Ascending aorta (tissue), 2 donors: ENCODE measurements at places on chromosomes 2 and 18.

- no peaks in the 10 kb centered on the region for H3K36me3 ChIP-seq
- no peak for DNase-seq
- no peak overlapping the region for H3K27ac ChIP-seq
- no peak overlapping the region for H3K4me3 ChIP-seq
Measured at GRCh38 chr18:8667846-8668245, 37.5 kb upstream of the MTCL1 start.

DNA sequence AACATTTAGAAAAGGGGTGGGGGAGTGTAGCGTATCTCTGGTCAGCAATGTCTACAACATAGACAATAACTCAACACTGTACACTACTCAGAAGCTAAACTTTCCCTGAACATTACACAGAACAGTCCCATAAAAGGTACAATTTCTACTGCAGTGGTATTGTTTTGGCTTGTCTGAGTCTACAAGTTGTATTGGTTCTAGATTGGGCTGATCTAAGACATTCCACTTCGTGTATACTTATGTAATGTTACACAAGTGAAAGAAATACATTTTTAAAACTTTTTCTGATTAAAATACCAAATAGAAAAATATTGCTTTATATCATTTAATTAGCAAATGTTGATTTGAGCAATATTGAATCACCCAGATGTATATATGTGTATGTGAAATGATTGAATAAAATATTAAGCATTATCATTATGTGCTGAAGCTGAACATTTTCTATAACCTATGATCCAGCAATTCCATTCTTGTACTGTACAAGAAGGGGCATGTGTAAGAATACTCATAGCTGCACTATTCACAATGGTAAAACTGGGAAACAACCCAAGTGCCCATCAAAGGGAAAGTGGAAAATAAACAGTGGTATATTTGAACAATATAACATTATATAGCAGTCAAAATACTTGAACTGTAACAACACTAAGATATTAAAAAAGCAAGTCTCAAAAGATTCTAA, 52.4 kb downstream of the VSNL1 start:
- H3K4me3 ChIP-seq: no peak overlapping the region
- no peaks in the 10 kb centered on the region for H3K27me3 ChIP-seq
- peaks cover 6% of the 10 kb centered on the region for H3K4me1 ChIP-seq
- no peak overlapping the region for H3K27ac ChIP-seq
- no peak for DNase-seq

DNA sequence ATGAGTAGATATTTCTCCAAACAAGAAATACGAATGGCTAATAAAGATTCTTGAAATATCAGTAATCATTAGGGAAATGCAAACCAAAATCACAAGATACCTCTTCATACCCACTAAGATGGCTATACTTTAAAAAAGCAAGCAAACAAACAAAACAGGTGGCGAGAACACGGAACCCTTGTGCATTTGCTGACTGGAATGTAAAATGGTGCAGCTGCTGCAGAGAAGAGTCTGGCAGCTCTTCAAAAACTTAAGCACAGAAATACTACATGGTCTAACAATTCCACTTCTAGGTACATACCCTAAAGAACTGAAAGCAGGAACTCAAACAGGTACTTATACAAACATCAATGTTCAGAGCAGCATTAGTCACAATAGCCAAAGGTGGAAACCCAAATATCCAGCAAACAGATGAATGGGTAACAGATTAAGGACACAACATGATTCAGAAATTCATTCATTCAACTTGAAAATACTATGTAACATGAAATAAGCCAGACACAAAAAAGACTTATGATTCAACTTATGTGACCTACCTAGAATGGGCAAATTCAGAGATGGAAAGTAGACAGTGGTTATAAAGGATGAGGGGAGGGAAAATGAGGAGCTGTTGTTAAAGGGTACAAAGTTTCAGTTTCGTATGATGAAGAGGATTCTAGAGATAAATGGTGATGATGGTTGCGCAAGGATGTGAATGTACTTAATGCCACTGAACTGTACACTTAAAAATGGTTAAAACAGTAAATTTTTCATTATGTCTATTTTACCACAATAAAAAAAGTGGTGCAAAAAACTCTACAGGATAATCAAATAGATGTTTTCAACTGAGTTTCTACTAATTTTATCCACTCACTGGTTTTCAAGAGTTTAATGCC, 26.9 kb upstream of the GPR75 start:
- no peaks in the 10 kb centered on the region for H3K4me1 ChIP-seq
- no peak overlapping the region for H3K27ac ChIP-seq
- no peak for DNase-seq
- H3K27me3 ChIP-seq: no peaks in the 10 kb centered on the region
- H3K4me3 ChIP-seq: no peak overlapping the region

DNA sequence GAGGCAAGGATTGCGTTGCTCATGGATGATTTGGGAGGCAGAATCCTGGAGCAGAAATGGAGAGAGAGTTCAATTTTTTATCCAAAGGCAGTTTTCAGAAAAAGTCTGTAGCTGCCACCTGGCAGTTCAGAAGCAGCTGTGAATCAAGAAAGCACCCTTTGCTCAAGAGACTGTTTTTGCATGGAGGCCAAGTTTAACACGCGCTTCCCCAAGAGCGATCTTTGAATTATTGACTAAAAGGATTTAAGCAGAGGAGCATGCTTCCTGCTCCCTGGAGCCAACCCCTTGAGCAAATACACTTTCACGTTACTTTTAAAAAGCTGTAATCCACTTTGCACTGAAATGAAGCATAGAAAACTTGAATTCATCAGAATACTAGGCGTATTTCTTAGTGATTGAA, 252.4 kb downstream of the RNF144A start:
- H3K36me3 ChIP-seq: no peaks in the 10 kb centered on the region
- no peak overlapping the region for H3K4me3 ChIP-seq
- no peaks in the 10 kb centered on the region for H3K4me1 ChIP-seq
- DNase-seq: no peak

GRCh38 chr2:201267278-201268030, 7.1 kb downstream of the CASP8 start:
- H3K4me3 ChIP-seq: no peak overlapping the region
- no peak overlapping the region for H3K27ac ChIP-seq
- peaks cover 6% of the 10 kb centered on the region for H3K36me3 ChIP-seq
- DNase-seq: no peak
- H3K4me1 ChIP-seq: no peaks in the 10 kb centered on the region

DNA sequence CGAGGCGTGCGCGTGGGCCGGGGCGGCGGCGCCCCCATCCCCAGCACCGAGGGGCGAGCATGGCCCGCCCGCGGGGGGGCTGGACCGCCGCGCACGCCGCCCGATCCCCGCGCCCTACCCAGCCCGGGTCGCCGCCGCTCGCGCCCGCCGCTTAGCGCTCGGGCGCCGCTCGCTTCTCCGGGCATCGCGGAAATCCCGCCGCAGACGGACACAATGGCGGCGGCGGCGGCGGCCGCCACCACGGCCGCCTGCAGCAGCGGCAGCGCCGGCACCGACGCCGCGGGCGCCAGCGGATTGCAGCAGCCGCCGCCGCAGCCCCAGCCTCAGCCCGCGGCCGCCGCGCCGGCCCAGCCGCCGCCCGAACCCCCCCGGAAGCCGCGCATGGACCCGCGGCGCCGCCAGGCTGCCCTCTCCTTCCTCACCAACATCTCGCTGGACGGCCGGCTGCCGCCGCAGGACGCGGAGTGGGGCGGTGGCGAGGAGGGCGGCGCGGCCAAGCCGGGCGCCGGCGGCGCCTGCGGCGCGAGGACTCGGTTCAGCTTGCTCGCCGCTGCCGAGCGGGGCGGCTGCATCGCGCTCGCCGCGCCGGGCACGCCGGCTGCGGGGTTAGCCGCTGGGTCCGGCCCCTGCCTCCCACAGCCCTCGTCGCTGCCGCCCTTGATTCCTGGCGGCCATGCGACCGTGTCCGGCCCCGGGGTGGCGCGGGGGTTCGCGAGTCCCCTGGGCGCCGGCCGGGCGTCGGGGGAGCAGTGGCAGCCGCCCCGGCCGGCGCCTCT, 453 bp downstream of the CABLES1 start:
- H3K27ac ChIP-seq: peak overlapping the region; percentile 85
- peak; percentile 75 for DNase-seq
- H3K4me1 ChIP-seq: peaks cover 13% of the 10 kb centered on the region
- H3K27me3 ChIP-seq: no peaks in the 10 kb centered on the region

DNA sequence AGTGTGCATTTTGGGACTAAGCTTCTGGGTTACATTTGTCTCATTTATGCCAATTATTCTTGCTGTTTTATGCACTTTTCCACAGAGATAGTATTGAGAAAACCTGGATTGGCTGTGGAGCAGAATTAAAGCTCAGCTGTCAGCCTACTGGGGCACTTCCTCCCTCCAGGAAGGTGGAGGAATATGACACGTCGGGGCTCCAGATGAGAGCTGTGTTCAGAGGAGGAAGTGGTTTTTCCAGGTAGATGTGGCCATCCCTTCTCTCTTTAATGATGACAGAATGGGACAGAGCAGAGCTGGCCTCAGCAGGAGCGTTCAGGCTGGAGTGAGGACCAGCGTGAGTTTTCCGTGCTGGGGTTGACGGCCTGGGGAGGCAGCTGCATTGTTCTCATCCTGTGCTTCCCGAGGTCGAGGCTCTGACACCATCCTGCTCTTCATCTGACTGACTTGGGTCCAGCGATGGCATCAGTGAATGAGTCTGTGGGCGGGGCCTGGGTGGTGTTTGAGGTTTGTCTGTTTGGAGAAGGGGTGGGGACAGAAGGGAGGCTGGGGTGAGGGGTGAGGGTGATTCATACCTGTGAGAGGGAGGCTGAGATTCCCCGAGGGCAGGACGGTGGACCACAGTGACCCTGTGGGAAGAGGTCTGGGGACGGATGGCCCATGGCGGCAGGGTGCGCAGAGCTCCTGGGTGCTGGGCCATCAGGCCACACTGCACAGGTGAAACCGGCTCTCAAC, 207.0 kb downstream of the LDLRAD4 start:
- no peak overlapping the region for H3K4me3 ChIP-seq
- peak overlapping the region; percentile 62 for H3K27ac ChIP-seq
- peaks cover 39% of the 10 kb centered on the region for H3K4me1 ChIP-seq
- H3K36me3 ChIP-seq: no peaks in the 10 kb centered on the region

DNA sequence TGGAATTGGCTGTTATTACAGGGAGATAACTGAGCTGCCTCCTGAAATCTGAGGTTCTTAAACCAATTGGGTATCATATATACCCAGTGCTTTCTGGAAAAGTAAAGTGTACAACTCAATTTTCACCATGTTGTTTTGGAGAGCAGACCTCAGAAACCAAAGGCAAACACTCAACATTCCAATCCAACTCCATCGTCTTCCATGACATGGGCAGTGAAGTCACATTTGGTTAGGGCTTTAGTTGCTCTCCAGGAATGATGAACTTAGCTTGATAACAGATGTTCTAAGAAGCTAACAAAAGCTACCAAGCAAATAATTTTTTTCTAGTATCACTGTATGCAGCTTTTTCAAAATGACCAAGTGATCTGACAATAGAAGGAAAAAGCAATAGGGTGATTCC, 107.0 kb upstream of the SLC35G4 start:
- H3K27me3 ChIP-seq: no peaks in the 10 kb centered on the region
- DNase-seq: no peak
- no peak overlapping the region for H3K27ac ChIP-seq
- no peaks in the 10 kb centered on the region for H3K4me1 ChIP-seq
- no peaks in the 10 kb centered on the region for H3K36me3 ChIP-seq
- H3K4me3 ChIP-seq: no peak overlapping the region

GRCh38 chr18:34697233-34697632, 12.9 kb upstream of the DTNA start:
- no peak overlapping the region for H3K4me3 ChIP-seq
- no peak for DNase-seq
- no peaks in the 10 kb centered on the region for H3K27me3 ChIP-seq
- no peaks in the 10 kb centered on the region for H3K36me3 ChIP-seq
- no peak overlapping the region for H3K27ac ChIP-seq
- no peaks in the 10 kb centered on the region for H3K4me1 ChIP-seq

GRCh38 chr2:232556426-232556825, 5.9 kb downstream of the EIF4E2 start:
- no peak overlapping the region for H3K4me3 ChIP-seq
- peaks cover 3% of the 10 kb centered on the region for H3K4me1 ChIP-seq
- H3K27me3 ChIP-seq: no peaks in the 10 kb centered on the region
- H3K36me3 ChIP-seq: peaks cover 48% of the 10 kb centered on the region
- no peak overlapping the region for H3K27ac ChIP-seq

- no peak for DNase-seq
- no peak overlapping the region for H3K27ac ChIP-seq
- H3K4me1 ChIP-seq: no peaks in the 10 kb centered on the region
- H3K27me3 ChIP-seq: no peaks in the 10 kb centered on the region
- no peaks in the 10 kb centered on the region for H3K36me3 ChIP-seq
Measured at GRCh38 chr2:12596771-12597170, 120.0 kb upstream of the TRIB2 start.

DNA sequence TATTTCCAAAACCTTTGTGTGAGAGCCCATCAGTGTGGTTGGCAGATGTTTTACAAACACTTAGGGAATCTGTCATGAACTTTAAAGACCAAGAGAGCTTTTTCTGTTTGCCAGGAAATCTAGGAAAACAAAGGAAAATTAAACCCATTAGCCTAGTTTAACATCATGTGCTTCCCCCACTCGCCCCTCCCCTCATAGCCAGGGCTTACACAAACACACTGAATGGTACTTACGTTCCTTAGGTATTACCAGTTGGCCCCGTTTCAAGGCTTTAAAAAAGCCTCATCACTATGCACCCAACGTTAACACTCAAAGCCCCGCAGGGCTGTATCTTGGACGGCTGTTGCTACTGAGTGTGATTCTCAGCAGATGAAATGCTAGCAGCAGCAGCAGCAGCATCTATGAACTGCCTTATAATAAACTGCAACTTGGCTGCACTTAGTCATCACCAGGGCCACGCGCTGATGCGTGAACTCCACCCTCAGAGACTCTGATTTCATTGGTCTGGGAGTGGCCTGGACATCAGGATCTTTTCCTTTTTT, 20.1 kb upstream of the TTC39C start:
- no peak overlapping the region for H3K27ac ChIP-seq
- H3K4me3 ChIP-seq: no peak overlapping the region
- H3K4me1 ChIP-seq: no peaks in the 10 kb centered on the region
- no peaks in the 10 kb centered on the region for H3K36me3 ChIP-seq
- H3K27me3 ChIP-seq: no peaks in the 10 kb centered on the region
- no peak for DNase-seq

DNA sequence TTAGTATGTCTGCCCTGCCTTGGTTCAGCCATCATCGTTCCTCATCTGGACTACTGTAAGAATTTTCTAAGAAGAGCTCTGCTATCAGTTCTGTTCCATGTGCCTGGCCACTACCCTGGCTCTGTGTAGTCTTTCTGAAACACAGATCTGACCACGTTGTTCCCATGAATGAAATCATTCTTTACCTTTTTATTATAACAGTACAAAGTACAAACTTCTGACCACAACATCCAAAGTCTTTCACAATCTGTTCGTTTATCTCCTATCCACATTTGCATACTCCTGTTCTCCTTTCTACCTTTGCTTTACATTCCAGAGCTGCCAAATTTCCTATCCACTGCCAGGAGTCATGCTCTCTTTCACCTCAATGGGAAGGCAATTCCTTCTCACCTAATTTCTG, 284.6 kb upstream of the LRP1B start:
- H3K36me3 ChIP-seq: no peaks in the 10 kb centered on the region
- no peak overlapping the region for H3K4me3 ChIP-seq
- H3K27ac ChIP-seq: no peak overlapping the region
- no peaks in the 10 kb centered on the region for H3K4me1 ChIP-seq
- no peak for DNase-seq
- no peaks in the 10 kb centered on the region for H3K27me3 ChIP-seq

DNA sequence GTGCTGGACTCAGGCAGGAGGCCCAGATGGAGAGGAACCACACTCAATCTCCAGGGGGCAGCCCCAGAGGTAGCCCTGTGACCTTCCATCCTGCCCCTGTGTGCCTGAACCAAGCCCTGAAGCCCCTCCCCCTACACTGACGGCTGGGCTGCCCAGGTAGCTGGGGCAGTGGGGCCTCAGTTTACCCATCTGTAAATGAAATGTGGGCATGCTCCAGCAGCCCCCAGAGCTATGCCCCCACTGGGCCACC, 15.8 kb downstream of the CROCC2 start:
- no peaks in the 10 kb centered on the region for H3K36me3 ChIP-seq
- H3K4me1 ChIP-seq: no peaks in the 10 kb centered on the region
- H3K27me3 ChIP-seq: no peaks in the 10 kb centered on the region
